ENCODE measurements at places on chromosomes 12 and 14. TPM values are rescaled to one million over a fixed set of nuclear protein-coding genes. Genes with fewer than 3 reads are reported as not detected.

The VPS37B gene
- total RNA-seq = 26.4 TPM

The CLBA1 gene
- total RNA-seq = 5.8 TPM

The DAO gene
- not detected for total RNA-seq

The VDR gene
- 8.2 TPM for total RNA-seq

The PTGDR gene
- total RNA-seq = 0.32 TPM

The APOF gene
- total RNA-seq = not detected

The CEP170B gene
- 19.4 TPM for total RNA-seq

The SERPINA5 gene
- total RNA-seq = not detected
